ENCODE measurements at places on chromosomes 13 and 19. TPM values are rescaled to one million over a fixed set of nuclear protein-coding genes. Genes with fewer than 3 reads are reported as not detected.

The ZNF681 gene
- total RNA-seq = 1.5 TPM

The PEAK3 gene
- total RNA-seq = 2.0 TPM

The UHRF1 gene
- 2.2 TPM for total RNA-seq

The FCAR gene
- 2.0 TPM for total RNA-seq

The ZNF333 gene
- 20.3 TPM for total RNA-seq

The ADPRHL1 gene
- total RNA-seq = 1.6 TPM

DNA sequence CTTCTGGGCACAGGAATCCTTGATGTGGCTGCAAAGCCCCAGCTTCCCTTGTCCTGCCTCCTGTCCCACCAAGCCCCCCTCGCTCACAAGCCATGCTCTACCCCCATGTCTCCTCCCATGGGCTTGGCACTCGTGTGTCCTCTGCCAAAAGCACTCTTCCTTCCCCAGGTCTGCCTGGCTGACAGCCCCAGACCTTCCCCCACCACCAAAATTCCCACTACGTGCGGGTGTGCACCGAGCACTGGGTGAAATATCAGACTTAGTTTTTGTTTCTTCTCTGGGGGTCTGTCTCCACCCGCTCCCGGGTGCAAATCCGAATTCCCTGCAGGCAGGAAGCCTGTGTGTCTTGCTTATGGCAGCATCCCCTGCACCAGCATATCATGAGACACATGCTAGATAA is 5.9 kb upstream of the VSTM2B start:
- peak; percentile 35 for DNase-seq

DNA sequence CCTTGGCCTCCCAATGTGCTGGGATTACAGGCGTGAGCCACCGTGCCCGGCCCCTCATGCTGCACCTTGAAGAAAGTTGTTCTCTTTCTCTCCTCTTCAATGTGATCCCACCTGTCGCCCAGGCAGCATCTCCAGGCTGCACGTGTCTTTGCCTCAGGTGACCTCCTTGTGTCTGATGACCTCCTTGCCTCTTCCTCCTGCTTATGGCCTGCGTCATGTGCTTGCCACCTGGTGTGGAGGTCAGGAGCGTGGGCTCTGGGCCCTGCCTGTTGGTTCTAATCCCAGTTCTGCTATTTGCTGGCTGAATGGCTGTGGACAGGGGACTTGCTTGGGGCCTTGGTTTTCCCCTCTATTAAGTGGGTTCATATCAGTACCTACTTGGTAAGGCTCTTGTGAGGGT is 6.3 kb downstream of the BICRA start:
- no peak for DNase-seq

DNA sequence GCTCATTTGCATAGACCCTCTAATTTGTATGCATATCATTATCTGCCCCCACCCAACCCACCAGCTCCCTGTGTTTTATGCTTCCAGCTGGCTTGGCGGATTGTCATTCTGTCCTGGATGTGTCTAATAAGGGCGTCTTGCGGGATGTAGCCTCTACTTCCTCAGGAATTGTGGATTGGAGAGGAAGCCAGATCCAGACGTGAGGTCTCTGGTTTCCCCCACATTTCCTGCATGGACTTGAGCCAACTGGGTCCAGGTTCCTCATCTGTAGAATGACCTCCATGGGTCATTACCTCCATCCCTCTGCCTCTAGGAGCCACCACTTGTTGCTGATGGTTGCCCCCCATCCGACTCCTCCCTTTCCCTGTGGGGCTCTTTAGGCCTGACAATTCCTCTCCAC is 7.3 kb downstream of the TNFSF14 start:
- no peak for DNase-seq

DNA sequence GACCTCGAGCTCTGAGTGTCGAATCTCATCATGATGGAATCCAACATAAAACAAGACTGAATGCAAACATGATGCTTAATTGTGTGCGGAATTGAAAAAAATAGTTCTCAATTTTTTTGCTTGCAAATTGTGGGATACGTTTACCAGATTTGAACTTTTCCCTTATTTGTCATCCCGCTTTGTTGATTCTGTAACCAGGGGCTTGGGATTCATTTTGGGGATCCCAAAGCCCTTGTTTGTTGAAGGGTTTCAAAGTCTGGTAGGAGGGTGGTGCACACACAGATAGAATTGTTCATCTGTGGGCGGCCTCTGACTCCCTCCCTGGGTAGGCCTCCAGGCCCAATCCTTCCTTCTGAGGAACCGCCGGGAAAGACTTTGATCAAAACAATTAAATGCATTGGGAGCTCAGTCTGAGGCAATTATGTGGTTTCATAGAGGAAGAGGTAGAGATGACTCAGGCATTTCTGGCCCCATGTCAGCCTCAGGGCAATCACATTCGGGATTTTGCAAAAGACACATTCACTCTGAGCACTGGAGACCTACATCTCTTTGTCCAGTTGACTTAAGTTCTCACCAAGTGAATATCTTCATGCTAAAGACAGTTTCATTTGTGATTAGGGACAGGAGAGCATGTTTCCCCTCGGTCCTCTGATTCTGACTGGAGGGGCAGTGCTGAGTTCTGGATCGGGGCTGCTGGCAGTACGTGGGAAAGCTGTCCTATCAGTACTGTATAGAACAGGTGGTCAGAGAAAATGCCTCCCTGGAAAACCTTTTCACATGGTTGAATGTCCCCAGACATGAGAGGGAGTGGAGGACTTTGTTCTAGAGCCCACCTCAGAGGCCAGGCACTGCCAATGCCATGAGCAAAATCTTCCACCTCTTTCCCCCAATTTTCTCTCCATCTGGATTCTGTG is 27.8 kb upstream of the IGFL4 start:
- no peak for DNase-seq

DNA sequence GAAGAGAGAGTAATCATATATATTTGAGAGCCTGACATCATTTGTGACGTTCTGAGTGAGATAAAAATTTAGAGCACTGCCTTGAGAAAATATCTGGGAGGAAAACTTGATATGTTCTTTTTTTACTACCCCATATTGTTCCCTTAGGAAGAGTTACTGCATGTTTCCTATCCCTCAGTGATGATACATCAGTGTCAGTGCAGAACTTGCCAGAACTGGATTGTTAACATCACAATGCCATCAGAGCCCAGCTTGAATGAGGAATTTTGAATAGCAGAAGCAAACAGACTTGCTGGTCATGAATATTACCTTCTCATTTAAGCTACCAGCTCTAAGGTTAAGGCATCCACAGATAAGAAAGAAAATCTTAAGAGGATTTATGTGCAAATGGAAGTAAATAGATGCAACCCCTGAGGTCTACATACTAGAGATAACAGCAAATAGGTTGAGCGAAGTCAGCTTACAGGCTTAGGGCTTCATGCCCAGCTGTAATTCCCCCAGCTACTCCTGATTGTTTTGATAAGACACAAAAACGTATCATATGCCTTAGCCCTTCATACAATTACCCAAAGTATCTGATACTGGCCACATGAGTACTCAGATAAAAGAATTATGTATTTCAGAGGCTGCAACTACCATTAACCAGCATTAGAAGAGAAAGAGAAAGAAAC is 313.7 kb upstream of the ATXN8OS start:
- no peak for DNase-seq

DNA sequence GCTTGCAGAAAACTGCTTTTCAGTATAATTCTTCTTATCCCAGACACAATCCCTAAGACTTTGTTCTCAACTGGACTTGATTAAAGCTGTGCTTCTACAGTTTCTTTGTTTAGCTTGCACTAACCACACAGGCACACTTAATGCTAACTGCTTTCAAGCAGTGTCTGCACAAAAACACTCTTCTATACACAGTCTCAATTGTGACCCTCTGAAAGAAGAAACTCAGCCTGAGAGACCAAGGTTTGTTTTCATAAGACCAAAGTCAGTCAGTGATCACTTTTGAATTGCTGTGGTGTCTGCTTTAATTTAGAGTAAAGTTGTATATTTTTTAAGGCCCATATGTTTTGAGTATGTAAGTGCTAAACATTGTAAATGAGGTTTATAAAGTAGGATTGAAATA is 431.2 kb downstream of the KCTD12 start:
- DNase-seq = no peak

DNA sequence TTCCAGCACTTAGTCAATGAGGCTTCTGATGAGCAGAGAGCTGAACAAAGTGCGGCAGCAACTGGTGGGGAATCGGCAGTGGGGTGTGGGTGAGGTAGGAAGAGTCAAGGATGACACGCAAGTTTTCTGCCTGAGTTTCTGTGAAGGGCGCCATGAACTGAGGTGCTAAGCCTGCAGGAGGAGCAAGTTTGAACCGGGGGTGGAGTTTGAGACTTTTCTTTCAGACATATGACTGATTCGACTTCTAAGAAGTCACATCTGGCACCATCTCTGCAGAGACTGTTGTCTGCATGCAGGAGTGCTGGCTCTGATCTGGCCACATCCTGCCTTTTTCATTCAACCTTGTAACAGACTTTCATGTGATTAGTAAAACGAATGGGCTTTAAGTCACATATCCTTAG is 14.8 kb upstream of the GPI start:
- DNase-seq = peak; percentile 36

GRCh38 chr13:108402850-108403249 is 133.3 kb downstream of the TNFSF13B start:
- no peak for DNase-seq

DNA sequence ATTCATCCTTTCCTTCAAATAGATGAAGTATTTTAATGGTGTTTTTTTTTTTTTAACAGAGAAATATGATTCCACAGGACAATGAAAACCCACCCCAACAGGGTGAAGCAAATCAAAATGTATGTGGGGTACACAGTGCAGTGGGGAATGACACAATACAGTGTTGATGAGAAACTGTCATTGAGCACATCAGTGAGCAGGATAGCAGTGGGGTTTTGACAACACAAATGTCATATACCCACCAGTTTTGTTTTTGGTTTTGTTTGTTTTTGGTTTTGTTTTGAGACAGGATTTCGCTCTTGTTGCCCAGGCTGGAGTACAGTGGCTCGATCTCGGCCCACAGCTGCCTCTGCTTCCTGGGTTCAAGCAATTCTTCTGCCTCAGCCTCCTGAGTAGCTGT is 29.2 kb downstream of the ZNF844 start:
- no peak for DNase-seq

DNA sequence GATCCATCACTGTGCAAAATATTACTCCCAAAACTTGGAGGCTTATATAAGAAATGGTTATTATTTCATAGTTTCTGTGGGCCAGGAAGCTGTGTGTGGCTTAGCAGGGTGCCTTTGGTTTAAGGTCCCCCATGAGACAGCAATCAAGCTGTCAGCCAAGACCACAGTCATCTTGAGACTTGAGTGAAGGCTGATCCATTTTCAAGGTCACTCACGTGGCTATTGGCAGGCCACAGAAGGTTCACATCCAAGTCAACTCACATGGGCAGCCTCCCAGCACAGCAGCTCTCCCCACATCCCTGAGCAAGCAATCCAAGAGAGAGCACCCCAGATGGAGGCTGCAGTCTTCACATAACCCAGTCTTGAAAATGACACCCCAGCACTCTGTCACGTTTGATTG is 537.4 kb downstream of the MYO16 start:
- no peak for DNase-seq

- DNase-seq = no peak
These were observed 81.6 kb upstream of the ARGLU1 start for GRCh38 chr13:106649495-106649894.

GRCh38 chr19:35734273-35734672 is 8.0 kb downstream of the IGFLR1 start:
- peak; percentile 79 for DNase-seq

DNA sequence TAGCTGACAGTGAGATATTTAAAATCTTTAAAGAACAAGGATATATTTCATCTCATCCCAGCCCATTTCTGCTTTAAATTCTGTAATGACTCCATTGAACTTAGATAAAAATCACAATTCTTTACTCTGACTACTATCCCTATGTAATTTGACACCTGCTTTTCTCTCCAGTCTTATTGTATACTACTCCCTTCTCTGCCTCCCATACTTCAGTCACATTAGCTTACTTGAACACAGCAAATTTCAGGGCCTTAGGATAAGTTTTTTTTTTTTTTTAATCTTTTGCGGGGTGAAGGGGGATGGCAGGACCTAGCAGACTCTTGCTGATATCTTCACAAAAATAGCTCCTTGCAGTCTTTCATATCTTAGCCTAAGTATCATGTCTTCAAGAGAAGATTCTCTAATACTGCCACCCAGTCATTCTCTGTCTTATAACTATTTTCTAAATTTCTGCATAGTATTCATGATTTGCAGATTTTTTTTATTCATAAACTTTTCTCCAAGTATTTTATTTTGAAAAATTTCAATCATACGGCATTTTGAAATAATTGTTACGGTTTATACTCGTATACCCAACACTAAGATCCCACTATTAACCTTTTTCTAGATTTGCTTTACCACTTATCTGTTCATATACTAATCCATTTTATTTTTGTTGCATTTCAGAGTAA is 151.4 kb downstream of the PCCA start:
- no peak for DNase-seq
